ENCODE measurements at places on chromosomes 13 and 19. TPM values are rescaled to one million over a fixed set of nuclear protein-coding genes. Genes with fewer than 3 reads are reported as not detected.

- peak overlapping the region; percentile 67 for H3K27ac ChIP-seq
- H3K27me3 ChIP-seq: no peaks in the 10 kb centered on the region
- H3K4me1 ChIP-seq: peaks cover 39% of the 10 kb centered on the region
- H3K4me3 ChIP-seq: no peak overlapping the region
- H3K36me3 ChIP-seq: no peaks in the 10 kb centered on the region
These were observed 16.8 kb downstream of the SPC24 start for GRCh38 chr19:11138601-11139300.

GRCh38 chr13:80989241-80989640 lies 648.3 kb upstream of the SPRY2 start:
- DNase-seq: no peak
- no peaks in the 10 kb centered on the region for H3K36me3 ChIP-seq
- H3K27me3 ChIP-seq: no peaks in the 10 kb centered on the region
- H3K4me1 ChIP-seq: no peaks in the 10 kb centered on the region

GRCh38 chr13:113451951-113452421 lies 1.3 kb downstream of the ADPRHL1 start:
- DNase-seq: no peak
- H3K27me3 ChIP-seq: no peaks in the 10 kb centered on the region
- peaks cover 12% of the 10 kb centered on the region for H3K36me3 ChIP-seq
- no peak overlapping the region for H3K4me3 ChIP-seq

- no peak overlapping the region for H3K4me3 ChIP-seq
- no peaks in the 10 kb centered on the region for H3K27me3 ChIP-seq
- no peaks in the 10 kb centered on the region for H3K4me1 ChIP-seq
- DNase-seq: no peak
- H3K36me3 ChIP-seq: no peaks in the 10 kb centered on the region
- no peak overlapping the region for H3K27ac ChIP-seq
These were observed 273.5 kb downstream of the SHISA2 start for GRCh38 chr13:25778365-25778764.

DNA sequence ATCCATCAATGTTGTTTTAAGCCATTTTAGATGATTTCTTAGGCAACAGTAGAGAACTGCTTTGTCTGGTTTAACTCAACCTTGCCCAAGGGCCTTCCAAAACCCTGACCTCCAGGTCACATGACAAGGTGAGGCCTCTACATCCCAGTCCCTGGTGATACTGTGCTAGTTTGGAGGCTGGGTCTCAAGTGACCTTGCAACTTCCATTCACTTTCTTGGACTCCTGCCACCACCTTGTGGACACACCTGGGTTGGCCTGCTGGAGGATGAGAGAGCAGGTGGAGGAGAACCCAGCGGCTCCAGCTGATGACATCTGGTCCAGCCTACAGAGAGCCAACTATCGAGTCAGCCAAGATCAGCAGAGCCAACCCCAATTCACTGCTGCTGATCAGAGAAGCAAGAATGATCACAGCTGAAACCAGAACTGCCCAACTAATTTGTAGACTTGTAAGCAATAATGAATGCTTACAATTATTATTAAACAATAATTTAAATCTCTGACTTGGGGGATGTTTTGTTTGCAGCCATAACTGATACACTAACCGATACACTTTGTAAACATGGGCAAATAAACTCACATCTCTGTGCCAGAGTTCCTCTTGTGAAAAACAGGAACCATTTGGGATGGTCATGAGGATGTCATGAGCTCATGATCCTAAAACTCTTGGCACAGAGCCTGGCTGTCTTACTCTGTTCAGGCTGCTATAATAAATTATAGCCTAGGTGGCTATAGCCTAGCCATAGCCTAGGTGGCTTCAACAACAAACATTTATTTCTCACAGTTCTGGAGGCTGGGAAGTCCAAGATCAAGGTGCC lies 11.5 kb downstream of the FAM187B start:
- DNase-seq: no peak
- peaks cover 8% of the 10 kb centered on the region for H3K4me1 ChIP-seq
- no peaks in the 10 kb centered on the region for H3K27me3 ChIP-seq
- no peak overlapping the region for H3K27ac ChIP-seq

DNA sequence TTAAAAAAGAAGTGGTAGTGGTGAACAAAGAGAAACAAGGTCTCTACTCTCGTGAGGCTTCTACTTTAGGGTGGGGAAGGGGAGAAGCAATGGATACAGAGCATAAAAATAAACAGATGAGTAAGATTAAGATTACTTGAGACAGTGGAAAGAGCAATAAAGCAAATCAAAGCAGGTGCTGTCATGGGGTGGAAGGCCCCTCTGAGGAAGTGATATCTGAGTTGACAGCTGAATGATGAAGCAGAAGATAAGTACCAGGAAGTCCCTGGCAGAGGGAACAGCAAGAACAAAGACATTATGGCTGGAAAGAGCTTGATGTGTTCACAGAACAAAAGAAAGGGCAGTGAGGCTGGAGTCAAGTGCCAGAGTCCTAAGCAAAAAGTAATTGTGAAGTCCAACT lies 221.8 kb downstream of the ENOX1 start:
- no peak overlapping the region for H3K27ac ChIP-seq
- no peaks in the 10 kb centered on the region for H3K27me3 ChIP-seq
- DNase-seq: no peak
- no peaks in the 10 kb centered on the region for H3K4me1 ChIP-seq
- no peak overlapping the region for H3K4me3 ChIP-seq

DNA sequence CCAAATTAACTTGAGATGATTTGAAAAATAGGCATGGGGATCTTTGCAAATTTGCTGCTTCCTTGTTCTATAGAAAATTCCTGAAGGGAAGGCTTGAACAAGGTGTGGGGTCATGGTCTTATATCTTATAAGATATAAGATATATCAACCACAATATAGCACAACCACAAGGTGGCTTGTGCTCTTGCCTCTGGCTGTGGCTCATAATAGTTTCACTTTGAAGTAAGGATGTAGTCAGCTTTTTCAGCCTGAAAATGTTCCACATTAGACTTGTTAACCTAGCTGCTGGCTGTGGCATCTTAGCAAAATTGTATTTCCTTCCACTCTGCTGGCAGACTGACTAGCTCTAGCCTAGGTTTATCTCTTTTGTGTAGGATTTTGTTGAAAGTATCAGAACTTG lies 169.7 kb downstream of the KLF5 start:
- H3K27me3 ChIP-seq: no peaks in the 10 kb centered on the region
- peak; percentile 36 for DNase-seq
- no peaks in the 10 kb centered on the region for H3K36me3 ChIP-seq
- no peaks in the 10 kb centered on the region for H3K4me1 ChIP-seq
- no peak overlapping the region for H3K27ac ChIP-seq

GRCh38 chr13:79196366-79196765 lies 209.7 kb downstream of the RBM26 start:
- H3K4me3 ChIP-seq: no peak overlapping the region
- H3K27me3 ChIP-seq: no peaks in the 10 kb centered on the region
- H3K36me3 ChIP-seq: no peaks in the 10 kb centered on the region
- H3K4me1 ChIP-seq: no peaks in the 10 kb centered on the region

- DNase-seq: no peak
- H3K27ac ChIP-seq: no peak overlapping the region
- no peaks in the 10 kb centered on the region for H3K27me3 ChIP-seq
- H3K4me1 ChIP-seq: no peaks in the 10 kb centered on the region
- no peaks in the 10 kb centered on the region for H3K36me3 ChIP-seq
These were observed 121.9 kb downstream of the DLEU7 start for GRCh38 chr13:50721672-50721992.

DNA sequence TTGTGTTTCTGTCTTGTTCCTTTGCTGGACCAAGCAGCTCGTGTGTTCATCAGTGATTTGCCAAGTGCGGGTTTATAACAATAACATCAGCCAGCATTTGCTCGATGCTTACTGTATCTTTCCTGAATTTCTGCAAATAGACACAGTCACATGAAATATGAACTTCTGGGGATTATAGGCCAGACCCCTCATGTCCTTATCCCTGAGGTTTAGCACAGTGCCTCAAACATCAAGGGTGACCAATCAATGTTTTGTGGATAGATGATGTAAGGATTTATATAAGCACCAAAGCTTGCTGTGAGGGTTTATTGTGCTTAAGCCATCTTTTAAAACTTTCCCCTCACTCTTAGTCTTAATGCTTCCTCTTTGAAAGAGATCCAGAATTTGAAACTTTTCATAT lies 323.9 kb downstream of the SLC7A1 start:
- H3K4me3 ChIP-seq: no peak overlapping the region
- no peak overlapping the region for H3K27ac ChIP-seq
- H3K4me1 ChIP-seq: no peaks in the 10 kb centered on the region
- H3K27me3 ChIP-seq: no peaks in the 10 kb centered on the region
- no peaks in the 10 kb centered on the region for H3K36me3 ChIP-seq

- no peak overlapping the region for H3K4me3 ChIP-seq
- DNase-seq: no peak
- H3K27ac ChIP-seq: no peak overlapping the region
These were observed 31.6 kb downstream of the LACC1 start for GRCh38 chr13:43911278-43911677.

PSG6 gene
- 0.17 TPM for total RNA-seq

ADAMTS10 gene
- total RNA-seq: 13.1 TPM

SYDE1 gene
- 17.5 TPM for total RNA-seq

GJB6 gene
- total RNA-seq: not detected

FGF22 gene
- total RNA-seq: under 0.01 TPM

ELSPBP1 gene
- total RNA-seq: not detected

GARIN5A gene
- 0.66 TPM for total RNA-seq

ATP12A gene
- not detected for total RNA-seq

HIPK4 gene
- 0.17 TPM for total RNA-seq

ZNF256 gene
- total RNA-seq: 5.1 TPM

POLR1D gene
- total RNA-seq: 84.6 TPM
